Right lobe of liver (tissue), 6 donors: ENCODE measurements at places on chromosomes 16 and 17.
A peak's percentile ranks its signal among the peaks of the same experiment; 100 is the strongest.

- DNase-seq, result peak; percentile 62
These were observed 715 bp downstream of the TLCD3A start for GRCh38 chr17:732902-733720.

DNA sequence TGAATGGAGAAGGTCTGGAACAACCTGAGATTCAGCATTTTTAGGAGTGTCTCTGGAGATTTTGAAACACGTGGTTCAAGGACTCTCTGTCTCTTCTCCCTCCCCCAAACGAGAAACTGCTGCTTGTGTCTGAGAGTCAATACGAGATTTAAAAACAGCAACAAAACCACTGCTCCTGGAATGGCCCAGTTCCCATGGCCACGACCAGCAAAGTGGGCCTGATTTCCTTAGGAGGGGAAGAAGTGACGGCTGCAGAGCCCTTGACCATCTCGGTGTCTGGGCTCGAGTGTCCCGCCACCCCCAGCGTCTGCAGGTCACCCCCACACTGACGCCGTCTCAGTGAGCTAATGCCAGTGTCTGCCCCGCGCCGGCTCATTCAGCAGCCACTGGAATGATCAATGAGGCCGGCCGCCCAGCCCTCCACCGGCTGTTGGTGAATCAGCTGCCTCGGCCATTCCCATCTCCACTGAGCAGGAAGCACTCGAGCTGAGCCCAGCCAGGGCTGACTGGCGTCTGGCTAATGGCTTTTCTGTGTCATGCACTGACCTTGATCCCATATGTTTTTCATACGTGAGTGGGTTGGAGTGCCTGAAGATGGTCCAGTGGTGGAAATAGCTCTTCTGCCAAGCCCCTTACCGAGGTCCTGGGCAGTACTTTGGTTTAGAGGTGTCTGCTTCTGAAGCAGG, 151.8 kb downstream of the PITPNC1 start:
- DNase-seq, result peak; percentile 54

DNA sequence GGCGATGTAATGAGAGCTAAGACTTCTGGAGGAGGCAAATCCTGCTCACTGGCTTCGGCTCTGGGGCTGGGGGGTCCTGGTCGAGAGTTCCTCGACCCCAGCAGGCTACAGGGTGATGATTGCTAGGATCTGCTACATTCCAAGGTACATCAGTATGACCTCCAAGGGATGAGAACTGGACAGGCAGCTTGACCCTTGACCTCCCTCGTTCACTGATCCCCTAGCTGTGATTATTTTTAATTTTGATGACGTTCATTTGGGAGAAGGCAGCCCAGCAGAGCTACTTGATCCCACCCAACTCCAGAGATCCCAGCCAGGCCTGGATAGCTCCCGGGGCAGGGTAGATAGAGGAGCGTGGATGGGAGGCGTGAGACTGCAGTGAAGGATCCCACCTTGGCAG, 242.3 kb downstream of the MAF start:
- no peak for DNase-seq

- DNase-seq, result no peak
These were observed 41.1 kb upstream of the IL34 start for GRCh38 chr16:70605283-70605657.

DNA sequence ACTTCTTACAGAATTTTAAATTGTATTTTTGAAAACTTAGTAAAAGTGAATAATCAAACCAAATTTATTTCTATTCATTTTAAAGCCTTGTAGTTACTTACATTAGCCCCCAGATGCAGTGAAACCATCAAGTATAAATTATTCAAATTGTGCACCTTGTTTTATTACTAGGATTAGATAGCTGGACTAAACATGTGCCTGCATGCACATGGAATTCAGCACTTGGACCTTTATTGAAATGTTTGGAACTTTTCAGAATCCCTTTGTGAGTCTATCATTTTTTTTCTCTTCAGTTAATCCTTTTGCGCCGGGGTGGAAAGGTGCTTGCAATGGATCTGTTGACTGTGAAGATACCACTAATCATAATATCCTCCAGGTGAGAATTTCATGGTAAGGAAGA, 4.7 kb downstream of the ZPBP2 start:
- no peak for DNase-seq

DNA sequence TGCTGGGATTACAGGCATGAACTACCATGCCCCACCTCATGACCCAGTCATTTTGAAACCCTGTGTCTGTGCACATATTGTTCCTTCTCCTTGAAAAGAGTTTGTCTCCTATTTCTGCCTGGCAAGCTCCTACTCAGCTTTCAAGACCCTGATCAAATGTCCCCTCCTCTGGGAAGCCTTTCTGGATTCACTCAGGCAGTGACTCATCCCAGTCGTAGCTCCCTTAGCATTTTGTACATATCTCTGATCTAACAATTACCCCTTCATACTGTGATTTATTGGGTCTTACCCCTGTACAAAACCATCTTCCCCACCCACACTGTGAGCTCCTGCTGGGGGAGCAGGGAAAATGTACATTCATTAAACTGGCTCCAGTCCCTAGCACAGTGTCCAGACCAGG, 18.1 kb upstream of the ABCC12 start:
- DNase-seq, result no peak

DNA sequence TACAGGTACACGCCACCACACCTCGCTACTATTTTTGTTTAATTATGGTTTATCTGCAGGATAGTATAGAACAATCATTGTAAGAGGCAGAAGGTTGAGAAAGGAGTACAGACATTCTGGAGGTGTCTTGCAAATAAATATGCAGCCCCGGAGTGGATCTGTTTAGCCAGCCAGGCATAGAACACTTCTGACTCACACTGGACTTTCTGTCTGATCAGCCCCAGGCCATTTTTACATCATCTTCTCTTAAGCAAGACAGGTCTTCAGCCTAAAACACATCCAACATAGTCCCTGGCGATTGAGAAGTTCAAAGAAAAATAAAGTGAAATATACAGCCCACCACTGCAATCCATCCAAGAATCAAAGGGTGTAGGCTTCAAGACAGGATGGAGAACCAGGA, 81.4 kb downstream of the XYLT1 start:
- DNase-seq, result no peak

GRCh38 chr17:45270828-45271418, 9.0 kb upstream of the SPATA32 start:
- no peak for DNase-seq

GRCh38 chr16:58814348-58814801, 80.3 kb upstream of the GOT2 start:
- DNase-seq, result peak; percentile 52

DNA sequence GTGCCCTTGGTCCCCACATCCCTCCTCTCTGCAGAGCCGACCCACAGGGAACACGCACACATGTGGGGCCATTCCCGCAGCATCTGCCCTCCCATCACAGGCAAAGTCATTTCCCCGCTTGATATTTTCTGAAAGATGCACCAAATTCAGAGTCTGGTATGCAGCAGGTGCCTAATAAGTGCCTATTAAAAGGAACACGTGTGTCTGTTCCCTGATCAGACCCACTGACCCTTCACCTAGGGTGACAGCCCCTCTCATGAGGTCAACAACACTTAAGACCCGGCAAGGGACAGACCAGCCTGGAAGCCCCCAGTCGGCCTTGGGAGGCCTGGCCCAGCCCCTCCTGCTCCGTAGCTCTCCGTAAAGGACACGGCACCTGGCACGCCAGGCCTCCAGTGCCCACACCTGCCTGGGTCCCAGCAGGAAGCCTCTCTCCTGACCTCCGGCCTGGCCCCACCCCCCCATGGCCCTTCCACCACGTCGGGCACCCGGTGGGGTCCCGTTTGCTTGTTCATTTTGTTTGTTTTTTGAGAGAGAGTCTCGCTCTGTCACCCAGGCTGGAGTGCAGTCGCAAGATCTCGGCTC, 20.0 kb downstream of the UNKL start:
- DNase-seq, result no peak

- no peak for DNase-seq
These were observed 24.0 kb upstream of the GRIN2A start for GRCh38 chr16:10206215-10206614.

DNA sequence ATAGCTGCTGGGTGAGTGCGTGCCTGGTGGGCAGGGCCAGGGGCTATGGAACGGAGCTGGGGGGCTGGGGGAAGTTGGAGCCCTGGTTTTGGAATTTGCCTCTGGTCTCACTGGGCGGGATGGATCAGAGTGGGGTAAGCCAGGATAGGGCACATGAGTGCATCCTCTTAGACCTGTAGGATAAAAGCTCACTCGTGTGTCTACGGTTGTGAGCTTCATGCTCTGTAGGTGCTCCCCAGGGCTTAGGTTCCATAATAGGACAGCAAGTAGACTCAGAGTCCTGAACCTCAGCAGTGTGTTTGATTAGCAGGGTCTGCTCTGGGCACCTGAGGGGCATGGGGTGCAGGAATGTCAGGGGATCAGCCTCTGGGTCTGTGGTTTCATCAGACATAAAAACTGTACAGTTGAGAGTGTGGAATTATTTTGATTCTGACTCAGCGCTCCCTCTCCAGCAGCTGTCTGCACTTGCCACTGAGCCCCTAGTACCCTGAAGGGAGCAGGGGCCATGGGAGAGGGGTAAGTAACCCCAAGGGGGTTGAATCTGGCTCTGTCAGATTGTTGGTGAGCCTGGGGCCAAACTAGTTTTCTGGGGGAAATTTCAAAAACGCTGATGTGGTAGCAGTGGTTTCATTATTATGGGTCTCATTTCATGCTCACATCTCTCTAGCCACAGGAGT, 84.2 kb upstream of the LGALS9 start:
- DNase-seq, result no peak

GRCh38 chr17:8822401-8823035, 23.4 kb upstream of the MFSD6L start:
- no peak for DNase-seq

GRCh38 chr16:4064950-4065352, 51.3 kb downstream of the ADCY9 start:
- DNase-seq, result no peak

DNA sequence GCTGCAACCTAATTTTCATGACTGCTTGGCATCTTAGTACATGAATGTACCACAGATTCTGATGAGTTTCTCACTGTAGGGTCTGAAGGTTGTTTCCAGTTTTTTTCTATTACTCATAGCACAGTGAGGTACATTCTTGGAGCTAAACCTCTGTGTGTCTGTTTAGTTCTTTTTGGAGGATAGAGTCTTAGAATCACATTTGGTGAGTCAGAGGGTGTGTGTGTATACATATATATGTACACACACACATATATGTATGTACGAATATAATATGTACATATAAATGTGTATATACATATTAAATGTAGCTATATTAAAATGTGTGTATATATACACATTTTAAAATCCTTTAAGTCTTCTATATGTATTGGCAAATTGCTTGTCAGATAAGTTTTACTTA, 72.9 kb downstream of the NTN1 start:
- DNase-seq, result no peak

DNA sequence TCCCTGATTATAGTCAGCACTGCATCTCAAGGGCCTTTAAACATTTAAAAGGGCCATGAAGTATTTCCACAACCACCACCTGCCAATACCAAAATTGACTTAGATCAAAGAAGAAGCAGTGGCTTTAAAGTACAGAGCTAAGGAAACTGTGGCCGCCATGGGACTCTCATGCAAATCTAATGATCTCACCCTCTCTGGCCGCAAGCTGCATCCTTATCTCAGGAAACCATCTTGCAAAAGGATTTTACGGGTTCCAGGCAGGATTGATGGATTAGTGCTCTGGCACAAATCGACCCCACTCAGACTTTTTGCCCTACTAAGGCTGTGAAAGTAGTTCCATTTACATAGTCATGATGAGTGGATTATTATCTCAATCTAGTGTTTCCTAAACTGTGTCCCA, 22.6 kb downstream of the CDRT4 start:
- no peak for DNase-seq

- no peak for DNase-seq
These were observed 79.4 kb downstream of the ABCC6 start for GRCh38 chr16:16143931-16144330.

GRCh38 chr16:56389554-56389953, 35.8 kb downstream of the AMFR start:
- DNase-seq, result no peak

- no peak for DNase-seq
These were observed 14.1 kb downstream of the MFSD11 start for GRCh38 chr17:76752006-76752405.

DNA sequence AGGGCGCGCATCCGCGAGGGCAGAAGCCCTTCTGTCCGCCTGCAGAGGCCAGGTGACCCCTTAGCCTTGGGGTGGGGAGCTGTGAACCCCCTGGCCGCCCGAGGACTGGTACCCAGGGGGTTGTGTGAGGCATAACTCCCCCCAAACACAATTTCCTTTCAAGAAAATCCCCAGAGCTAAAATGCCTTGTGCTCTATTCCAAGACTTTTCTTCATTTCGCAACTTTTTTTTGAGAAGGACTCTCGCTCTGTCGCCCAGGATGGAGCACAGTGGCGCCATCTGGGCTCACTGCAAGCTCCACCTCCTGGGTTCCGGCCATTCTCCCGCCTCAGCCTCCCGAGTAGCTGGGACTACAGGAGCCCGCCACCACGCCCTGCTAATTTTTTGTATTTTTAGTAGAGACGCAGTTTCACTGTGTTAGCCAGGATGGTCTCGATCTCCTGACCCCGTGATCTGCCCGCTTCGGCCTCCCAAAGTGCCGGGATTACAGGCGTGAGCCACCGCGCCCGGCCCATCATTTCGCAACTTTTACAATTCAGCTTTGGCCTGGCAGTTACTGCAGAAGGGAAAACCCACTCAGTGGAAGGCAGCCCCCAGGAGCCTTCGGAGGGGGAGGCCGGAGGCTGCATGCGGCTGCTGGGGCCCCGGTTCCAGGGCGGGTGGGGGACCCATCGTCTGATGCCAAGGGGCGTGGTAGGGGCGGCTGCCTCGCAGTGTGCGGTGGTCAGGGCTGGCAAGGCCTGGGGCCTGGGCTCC, 963 bp upstream of the APRT start:
- no peak for DNase-seq

- no peak for DNase-seq
These were observed 19.0 kb downstream of the AXIN1 start for GRCh38 chr16:333406-334094.

DNA sequence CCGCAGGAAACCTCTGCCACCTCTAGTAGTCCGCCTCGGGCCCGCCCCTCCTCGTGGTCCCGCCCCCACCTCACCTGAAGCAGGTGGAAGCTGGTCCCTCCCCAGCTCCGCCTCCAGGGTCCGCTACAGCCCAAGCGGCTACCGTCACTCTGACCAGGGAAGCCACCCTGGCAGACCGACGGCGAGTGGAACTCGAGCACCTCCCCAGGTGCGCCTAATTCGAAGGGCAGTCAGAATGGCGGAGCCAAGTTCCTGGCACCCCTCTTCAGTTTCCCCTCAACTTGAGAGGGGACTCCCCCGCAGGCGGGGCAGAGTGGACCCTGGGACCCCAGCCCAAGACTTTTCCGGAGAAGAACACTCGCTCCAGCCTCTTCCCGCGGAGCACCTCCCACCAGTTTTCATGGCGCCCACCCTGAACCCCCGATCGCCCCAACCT, 507 bp downstream of the FHOD1 start:
- DNase-seq, result peak; percentile 65

DNA sequence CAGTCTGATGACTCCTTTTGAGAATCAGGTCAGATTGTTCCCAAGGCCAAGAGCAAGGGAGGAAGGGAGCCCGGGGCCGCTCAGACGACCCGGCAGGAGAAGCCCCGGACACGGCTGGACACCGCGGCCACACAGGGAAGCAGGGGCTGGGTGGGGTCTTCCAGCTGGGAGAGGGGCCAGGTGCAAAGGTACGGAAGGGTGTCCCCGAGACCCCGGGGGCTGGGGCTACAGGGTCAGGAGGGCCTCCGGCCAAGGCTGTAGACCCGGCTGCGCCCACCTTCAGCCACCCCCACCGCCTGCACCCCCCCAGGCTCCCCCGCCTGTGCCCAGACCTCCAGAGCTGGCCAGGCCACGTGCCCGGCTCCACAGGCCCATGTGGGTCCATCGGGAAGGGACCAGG, 21.9 kb upstream of the C1QTNF8 start:
- no peak for DNase-seq
